ENCODE measurements at places on chromosomes 13 and 19. TPM values are rescaled to one million over a fixed set of nuclear protein-coding genes. Genes with fewer than 3 reads are reported as not detected.

IZUMO2 gene
- not detected for total RNA-seq

NLRP5 gene
- total RNA-seq = not detected

DNA sequence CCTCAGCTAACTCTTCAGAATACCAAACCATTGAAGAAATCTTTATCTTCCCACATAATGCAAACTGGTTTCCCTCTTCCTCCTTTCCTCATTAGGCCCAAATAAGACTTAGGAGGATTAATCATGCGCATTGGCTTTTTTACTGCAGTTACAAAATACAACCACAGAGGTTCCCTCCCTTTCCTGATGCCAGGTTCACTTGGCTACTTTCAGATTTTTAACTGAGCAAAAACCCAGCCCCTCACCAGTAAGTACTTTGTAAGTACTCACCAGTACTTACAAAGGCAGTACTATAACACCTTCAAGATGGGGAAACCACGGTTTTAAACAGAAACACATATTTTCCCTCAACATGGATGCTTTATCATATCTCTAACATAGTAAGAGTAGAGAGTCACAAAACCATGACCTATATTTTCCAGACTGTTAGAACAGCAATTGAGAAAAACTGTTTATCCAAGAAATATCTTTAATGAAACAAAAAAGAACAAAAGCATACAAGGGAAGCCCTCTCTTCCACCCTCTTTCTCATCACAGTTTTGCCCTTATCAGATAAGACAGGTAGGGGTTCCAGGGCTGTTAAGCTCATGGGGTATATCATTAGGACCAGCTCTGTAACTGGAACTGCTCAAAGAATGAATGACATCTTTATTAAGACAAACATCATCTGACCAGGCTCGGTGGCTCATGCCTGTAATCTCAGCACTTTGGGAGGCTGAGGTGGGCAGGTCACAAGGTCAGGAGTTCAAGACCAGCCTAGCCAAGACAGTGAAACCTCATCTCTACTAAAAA lies 12.7 kb downstream of the FOXO1 start:
- DNase-seq = no peak

DNA sequence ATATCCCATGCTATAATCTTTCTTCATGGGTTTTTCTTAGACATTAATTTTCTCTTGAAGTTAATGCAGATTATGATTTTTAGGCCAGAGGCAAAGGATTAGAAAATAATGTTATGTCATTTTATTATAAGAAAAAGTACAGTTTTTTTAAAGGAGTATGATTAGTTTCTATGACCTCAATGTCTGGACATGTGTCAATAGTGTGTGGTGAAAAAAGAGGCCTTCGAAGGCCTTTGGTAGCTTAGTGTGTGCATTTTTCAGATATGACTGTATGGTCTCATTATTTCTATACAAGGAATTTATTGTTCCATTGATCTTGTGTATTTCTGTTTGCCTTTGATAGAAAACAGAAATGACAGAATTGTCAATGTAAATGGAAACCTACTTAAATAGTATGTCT lies 195.6 kb downstream of the GPC5 start:
- no peak for DNase-seq

- DNase-seq = peak; percentile 86
Measured at GRCh38 chr19:49442771-49443365, 1.5 kb upstream of the SLC17A7 start.

Measured in G401 (cell line).